ENCODE measurements at places on chromosomes 11 and 22.

- DNase-seq, result no peak
These were observed 148.2 kb upstream of the SNX19 start for GRCh38 chr11:131064373-131064991.

- no peak for DNase-seq
These were observed 991.7 kb downstream of the LRRC4C start for GRCh38 chr11:40467771-40468170.

DNA sequence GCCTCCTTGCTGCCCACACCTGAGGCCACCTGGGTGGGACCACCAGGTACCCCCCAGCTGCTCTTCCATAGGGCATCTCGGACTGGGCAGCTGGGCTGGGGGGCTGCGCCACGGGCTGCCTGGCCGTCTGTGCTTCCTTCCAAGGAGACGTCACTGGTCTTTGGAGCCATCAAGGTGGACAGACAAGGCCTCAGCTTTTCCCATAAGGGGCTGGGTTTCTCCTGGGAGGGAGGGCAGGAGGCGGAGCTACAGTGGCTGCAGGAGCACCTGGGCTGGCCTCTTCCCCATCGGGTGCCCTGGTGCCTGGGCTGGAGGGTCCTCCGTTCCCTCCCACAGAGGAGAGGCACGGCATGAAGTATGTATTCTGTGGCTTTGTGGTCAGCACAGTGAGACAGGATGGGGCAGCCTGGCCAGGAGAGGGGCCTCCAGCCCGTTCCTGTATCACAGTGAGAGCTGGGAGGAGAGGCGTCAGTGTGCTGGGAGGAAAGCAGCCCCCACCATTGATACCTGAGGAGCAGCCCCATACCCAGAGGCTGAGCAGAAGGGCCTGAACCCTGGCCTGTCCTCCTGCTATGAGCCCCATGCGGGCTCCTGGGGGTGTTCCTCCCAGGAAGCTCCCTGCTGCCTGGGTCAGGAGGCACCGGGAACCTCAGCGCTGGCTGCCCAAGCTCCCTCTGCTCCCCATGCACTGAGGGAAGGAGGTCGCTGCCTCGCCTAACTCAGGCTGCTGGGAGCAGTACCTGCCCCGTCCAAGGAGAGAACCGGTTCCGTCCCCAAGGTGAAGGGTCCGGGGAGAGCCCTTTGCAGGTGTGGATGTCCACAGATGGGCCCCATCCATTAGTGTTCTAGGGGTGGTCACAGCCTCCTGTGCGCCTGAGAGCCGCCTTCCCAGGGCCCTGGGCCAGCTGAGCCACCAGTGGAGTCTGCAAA is 1075.0 kb downstream of the BRD1 start:
- DNase-seq, result peak; percentile 9

DNA sequence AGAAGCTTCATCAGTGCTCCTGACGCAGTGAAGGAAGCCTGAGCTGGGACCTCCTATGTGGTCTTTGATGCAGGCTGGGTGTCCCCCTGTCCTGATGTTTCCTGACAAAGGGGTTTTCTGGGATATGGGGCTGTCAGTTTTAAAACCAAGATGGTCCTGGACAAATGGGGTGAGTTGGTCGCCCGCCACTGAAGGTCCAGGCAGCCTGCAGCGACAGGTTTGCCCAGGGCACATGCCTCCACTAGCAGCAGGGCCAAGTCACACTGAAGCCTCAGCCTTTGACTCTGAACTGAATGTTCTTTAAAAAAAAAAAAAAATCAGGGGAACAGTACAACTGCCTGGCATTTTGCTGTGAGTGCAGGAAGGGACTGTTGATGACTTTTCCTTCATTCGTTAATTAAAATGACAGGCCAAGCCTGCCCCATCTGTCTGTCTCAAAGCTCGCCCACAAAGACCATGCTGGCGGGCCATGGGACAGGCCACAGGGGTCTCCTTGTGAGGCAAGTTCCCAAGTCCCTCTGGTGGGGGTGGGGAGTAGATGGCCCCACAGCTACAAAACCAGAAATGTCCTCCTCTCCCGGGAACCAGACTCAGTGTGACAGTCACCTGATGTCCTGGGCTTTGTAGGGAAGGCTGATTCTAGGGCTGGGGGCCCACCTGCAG is 274.8 kb downstream of the CTTN start:
- DNase-seq, result no peak

- DNase-seq, result no peak
These were observed 104.2 kb downstream of the MICAL3 start for GRCh38 chr22:17920145-17920605.

DNA sequence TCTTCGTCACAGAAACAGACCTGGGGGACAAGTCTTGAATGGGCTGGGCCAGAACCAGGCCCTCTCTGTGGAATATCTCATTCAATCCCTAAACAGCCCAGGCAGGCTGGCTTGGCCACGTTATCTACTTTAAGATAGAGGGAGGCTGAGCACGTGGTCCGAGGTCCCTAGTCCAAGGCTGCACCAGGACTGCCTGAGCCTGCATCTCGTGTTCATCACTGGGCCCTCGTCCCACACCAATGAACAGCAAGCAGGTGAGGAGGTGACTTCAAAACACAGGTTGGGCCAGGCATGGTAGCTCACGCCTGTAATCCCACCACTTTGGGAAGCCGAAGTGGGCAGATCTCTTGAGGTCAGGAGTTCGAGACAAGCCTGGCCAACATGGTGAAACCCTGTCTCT is 20.3 kb upstream of the FGF3 start:
- DNase-seq, result no peak

DNA sequence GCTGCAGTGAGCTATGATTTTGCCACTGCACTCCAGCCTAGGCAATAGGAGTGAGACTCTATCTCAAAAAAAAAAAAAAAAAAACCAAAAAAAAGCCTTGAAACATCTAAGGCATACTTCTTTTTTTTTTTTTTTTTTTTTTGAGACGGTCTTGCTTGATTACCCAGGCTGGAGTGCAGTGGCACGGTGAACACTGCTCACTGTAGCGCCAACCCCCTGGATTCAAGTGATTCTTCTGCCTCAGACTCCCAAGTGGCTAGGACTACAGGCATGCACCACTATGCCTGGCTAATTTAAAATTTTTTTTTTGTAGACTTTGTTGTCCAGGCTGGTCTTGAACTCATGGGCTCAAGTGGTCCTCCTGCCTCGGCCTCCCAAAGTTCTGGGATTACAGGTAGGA is 19.5 kb downstream of the ARFGAP3 start:
- DNase-seq, result no peak

- DNase-seq, result no peak
These were observed 76.4 kb downstream of the GGTLC2 start for GRCh38 chr22:22720724-22721261.

DNA sequence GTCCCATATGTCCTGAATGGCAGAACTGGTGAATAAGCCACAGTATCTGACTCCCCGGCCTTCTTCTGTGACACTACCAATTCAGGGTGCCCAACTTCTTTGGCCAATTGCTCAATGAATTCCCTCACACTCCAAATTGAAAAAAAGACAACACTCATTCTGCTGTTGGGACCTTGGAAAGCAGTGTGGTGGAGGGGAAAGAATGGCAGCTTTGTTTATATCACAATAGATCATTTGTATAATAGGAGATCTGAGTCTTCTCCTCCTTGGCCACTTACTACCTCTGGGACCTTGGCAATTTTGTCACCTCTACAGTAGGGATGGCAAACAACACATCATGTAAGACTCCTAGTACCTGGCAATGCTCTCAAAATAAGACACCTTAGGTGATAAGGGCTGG is 64.6 kb downstream of the OPCML start:
- DNase-seq, result no peak

DNA sequence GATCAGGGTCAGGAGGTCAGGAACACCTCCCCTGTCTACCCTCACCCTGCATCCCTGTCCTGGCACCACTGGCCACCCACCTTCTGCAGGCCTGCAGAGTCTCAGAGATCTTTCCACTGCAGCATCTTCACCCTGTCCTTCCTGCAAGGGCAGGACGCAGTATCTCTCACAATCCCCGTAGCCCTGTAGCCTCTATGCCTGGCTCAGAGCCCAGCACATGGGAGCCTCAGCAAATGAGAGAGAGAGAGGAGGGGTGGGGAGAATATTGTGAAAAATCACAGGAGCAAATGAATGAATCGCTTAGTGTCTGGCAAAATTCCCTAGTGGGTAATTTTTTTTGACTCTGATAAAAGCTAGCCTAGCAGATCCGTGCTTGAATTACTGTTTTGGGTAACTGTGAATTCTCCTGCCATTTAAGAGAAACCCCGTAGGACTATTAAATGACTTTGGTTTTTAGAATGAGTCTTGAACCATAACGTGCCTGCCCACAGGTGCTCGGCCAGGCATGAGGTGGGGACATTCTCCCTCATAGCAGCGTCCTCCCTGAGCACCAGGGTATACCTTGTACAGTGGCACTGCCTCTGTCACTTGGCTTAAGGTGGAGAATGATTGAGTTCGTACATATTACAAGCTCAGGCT is 91.5 kb downstream of the MORC2 start:
- DNase-seq, result no peak

DNA sequence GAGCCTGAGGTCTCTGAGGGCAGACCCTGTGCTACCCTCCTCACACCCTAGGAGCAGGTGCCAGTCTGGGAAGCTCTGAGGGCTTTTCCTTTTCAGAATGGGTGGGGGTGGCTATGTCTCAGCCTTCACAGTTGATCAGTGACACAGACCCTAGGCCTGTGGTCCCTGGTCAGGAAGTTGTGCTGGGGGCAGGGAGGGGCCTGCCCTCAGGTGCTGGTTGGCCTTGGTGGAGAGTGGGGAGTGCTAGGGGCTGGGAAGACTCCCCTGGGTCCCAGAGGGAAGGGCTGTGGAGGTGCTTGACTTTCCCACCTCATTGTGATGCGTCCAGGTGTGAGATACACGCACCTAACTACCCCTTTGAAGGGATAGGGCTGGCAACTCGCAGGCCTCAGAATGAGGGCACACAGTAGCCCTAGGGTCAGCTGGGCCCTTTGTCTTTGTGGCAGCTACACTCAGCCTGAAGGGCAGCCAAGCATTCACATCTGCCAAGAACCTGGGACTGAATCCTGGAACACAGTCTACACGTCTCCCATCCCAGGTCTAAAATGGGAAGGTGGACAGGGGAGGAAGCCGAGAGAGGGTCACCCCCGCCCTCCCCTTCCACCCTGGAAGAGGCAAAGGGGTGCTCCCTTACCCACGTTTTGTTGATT is 31.2 kb upstream of the ATXN10 start:
- no peak for DNase-seq

DNA sequence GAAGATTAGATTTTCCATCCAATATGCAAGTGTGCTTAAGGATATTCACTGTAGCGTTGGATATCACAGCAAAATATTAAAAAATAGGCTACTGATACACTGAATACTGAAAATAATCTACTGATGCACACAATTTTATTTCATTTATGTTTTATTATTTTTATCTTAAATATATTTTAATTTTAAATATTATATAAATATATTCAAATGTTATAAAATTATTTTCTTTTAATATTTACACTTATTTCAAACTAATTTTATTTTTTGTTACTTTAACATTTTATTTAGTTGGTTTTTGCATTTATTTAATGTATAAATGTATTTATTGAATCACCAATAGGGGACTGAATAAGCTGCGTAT is 12.3 kb downstream of the MMP3 start:
- DNase-seq, result no peak

DNA sequence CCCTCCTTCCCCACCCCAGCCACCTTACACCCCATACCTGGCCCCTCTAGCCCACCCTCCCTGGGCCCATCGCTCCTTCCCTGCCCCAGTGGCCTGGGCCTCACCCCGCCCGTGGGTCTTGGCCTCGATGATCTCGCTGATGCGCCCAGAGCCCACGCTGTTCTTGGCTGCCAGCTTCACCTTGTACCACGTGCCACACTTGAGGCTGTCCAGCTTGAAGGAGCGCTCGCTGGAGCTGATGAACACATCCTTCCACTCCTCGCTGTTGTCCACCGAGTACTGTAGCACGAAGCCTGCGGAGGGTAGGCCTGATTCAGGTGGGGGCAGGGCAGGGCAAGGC is 110.1 kb downstream of the CEP164 start:
- no peak for DNase-seq

GRCh38 chr11:79437981-79438630 is 2.7 kb downstream of the TENM4 start:
- no peak for DNase-seq

GRCh38 chr22:20779014-20779817 is 5.3 kb downstream of the SERPIND1 start:
- no peak for DNase-seq

- DNase-seq, result no peak
These were observed 44.0 kb upstream of the AKIP1 start for GRCh38 chr11:8867035-8867434.

GRCh38 chr11:13734530-13734929 is 66.1 kb downstream of the FAR1 start:
- DNase-seq, result no peak

- no peak for DNase-seq
These were observed 16.8 kb downstream of the EED start for GRCh38 chr11:86261328-86261727.

GRCh38 chr11:61539006-61539405 is 30.5 kb downstream of the LRRC10B start:
- no peak for DNase-seq

GRCh38 chr11:10898003-10898762 is 40.3 kb upstream of the ZBED5 start:
- no peak for DNase-seq

DNA sequence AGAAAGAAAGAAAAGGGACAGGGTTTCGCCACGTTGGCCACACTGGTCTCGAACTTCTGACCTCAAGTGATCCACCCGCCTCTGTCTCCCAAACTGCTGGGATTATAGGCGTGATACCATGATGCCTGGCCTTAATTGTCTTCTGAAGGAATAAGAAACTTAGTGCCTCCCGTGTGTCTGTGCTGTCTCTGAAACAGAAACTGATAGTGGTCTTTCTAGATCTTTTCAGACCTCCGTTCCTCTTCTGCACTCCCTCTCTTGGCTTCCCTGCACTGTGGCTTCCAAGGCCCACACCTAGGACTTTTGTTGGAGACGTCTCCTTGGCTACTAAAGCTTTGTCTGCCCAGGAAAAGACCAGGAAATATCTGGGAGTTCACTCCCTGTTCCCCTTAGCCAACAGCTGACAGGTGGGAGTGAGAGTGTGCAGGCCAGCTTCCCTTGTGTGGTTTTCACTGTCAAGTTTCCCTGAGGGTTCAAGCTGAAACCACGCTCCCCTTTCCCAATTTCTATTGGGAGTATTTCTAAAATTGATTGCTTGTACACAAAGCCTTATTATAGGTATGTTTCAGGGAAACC is 10.1 kb upstream of the HTR3B start:
- no peak for DNase-seq
